ENCODE measurements at places on chromosomes 13 and 19. TPM values are rescaled to one million over a fixed set of nuclear protein-coding genes. Genes with fewer than 3 reads are reported as not detected.

- H3K27ac ChIP-seq, result no peak overlapping the region
- H3K4me3 ChIP-seq, result no peak overlapping the region
- H3K27me3 ChIP-seq, result no peaks in the 10 kb centered on the region
- no peaks in the 10 kb centered on the region for H3K4me1 ChIP-seq
- no peaks in the 10 kb centered on the region for H3K36me3 ChIP-seq
- no peak for DNase-seq
Observed at GRCh38 chr19:4566402-4567051, 7.0 kb upstream of the SEMA6B start.

DNA sequence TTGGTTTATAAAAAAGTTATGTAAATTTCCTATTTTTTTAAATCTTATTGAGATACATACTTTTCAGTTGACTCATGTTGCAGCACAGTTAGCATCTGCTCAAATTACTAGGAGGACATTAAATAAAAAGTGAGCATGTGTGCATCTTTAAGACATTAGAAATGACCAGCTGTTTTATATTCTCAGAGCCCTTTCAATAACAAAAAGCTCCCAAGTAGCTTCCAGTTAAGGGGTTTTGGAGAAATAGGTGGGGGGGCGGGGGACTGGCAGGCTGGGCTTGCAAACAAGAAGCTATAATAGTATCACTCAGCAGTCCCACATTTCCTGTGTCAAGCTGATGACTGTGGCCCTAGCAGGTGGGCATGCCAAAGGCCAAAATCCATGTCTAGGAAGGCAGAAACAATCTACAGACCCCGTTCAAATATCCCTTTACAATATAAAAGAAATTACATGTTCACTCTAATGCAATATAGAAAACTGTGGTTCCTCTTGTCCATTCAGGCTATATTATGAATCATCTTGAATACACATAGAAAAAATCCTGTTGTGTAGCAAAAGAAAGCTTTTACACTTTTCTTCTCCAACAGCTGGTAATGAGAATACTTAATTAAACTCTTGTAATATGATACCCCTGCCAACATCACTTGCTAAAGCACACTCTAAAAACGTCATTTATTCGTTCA, 1713.2 kb upstream of the SLC10A2 start:
- H3K4me1 ChIP-seq, result no peaks in the 10 kb centered on the region
- H3K4me3 ChIP-seq, result no peak overlapping the region
- no peaks in the 10 kb centered on the region for H3K36me3 ChIP-seq
- H3K27me3 ChIP-seq, result no peaks in the 10 kb centered on the region
- H3K27ac ChIP-seq, result no peak overlapping the region
- DNase-seq, result no peak

DNA sequence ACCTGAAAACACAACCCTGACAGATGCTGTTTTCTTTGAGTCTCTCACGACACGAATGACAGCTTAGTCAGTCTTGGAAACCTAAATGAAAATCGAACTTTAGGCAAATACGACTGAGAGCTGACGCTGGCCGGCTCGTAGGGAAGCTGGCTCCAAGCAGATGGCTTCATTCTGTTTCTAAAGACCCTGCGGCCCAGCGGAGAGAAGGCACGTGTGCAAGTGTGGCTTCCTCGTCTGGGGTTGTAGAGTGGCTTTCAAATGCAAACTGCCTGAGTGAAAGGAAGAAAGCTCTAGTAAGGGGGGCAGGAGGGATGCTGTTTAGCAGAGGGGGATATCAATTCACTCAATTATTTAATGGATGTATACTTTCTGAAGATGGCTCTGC, 26.1 kb upstream of the TIMM44 start:
- no peak overlapping the region for H3K27ac ChIP-seq
- no peaks in the 10 kb centered on the region for H3K36me3 ChIP-seq
- H3K27me3 ChIP-seq, result no peaks in the 10 kb centered on the region
- DNase-seq, result no peak

GRCh38 chr13:91302111-91302510, 45.4 kb upstream of the MIR17HG start:
- H3K4me1 ChIP-seq, result no peaks in the 10 kb centered on the region
- H3K36me3 ChIP-seq, result no peaks in the 10 kb centered on the region
- no peak overlapping the region for H3K4me3 ChIP-seq

DNA sequence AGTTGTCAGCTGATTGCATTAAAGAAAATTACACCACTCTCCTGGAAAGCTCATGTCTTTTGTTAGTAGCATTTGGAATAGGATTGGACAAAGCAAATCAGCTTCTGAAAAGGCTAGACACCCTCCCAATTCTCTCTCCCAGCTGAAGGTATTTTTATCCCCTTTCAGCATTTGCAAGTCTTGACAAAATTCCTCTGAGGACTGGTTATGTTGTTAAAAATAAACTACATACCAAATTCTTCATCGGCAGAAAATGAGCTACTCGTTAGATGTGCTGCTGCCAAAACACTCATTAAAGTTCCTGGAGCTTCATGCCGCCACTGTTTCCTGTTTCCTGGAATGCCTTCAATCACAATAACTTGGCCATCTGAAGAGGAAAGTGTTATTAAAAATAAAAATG, 37.1 kb downstream of the UTP14C start:
- H3K36me3 ChIP-seq, result no peaks in the 10 kb centered on the region
- DNase-seq, result no peak
- H3K4me1 ChIP-seq, result no peaks in the 10 kb centered on the region
- no peak overlapping the region for H3K4me3 ChIP-seq
- H3K27ac ChIP-seq, result no peak overlapping the region

- no peak overlapping the region for H3K4me3 ChIP-seq
- H3K36me3 ChIP-seq, result no peaks in the 10 kb centered on the region
- H3K27ac ChIP-seq, result no peak overlapping the region
Observed at GRCh38 chr13:40208517-40208916, 457.9 kb downstream of the FOXO1 start.

- H3K27ac ChIP-seq, result peak overlapping the region; percentile 86
- peak; percentile 35 for DNase-seq
- H3K27me3 ChIP-seq, result no peaks in the 10 kb centered on the region
- no peaks in the 10 kb centered on the region for H3K4me1 ChIP-seq
- H3K36me3 ChIP-seq, result no peaks in the 10 kb centered on the region
Observed at GRCh38 chr19:13207237-13207845, 57.1 kb downstream of the IER2 start.

- no peaks in the 10 kb centered on the region for H3K4me1 ChIP-seq
- H3K27ac ChIP-seq, result no peak overlapping the region
- no peak for DNase-seq
- no peak overlapping the region for H3K4me3 ChIP-seq
Observed at GRCh38 chr13:93755341-93755740, 528.7 kb downstream of the GPC6 start.

DNA sequence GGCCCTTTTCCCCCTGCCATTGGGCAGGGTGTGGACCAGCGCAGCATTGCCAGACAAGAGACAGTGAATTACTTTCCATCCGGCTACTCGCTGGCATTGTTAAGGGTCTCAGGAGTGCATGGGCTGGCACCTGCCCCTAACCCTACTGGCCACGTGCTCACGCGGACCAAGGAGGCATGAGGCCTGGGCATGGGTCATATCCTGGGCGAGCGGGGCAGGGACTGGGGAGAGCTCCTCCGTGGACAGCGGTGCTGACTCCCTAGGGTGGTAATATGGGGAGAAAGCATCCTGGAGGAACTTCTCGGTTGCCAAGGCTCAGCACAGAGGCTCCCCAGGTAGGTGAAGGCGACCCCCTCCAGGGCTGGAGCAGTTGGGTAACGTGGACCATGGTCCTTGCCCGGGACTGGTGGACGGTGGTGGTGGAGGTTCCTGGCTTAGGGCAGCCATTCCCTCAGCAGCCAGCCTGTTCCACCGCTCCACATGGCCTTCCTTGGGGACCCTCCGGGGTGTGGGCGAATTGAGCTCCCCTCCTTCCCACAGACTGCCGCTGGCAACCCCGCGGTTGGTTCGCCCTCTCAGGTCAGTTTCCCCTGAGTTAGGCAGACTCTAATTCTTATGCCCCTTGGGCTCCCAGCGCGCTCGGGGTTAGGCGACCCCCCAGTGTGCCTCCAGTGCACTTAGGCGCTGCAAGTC, 465.1 kb downstream of the SLITRK5 start:
- no peaks in the 10 kb centered on the region for H3K4me1 ChIP-seq
- H3K36me3 ChIP-seq, result no peaks in the 10 kb centered on the region
- DNase-seq, result no peak

- no peaks in the 10 kb centered on the region for H3K36me3 ChIP-seq
- H3K4me3 ChIP-seq, result no peak overlapping the region
- no peak for DNase-seq
- H3K27ac ChIP-seq, result no peak overlapping the region
- H3K4me1 ChIP-seq, result no peaks in the 10 kb centered on the region
Observed at GRCh38 chr13:84934911-84935310, 864.3 kb downstream of the SLITRK6 start.

Gene CGB3
- total RNA-seq, result not detected

Gene FSD1
- 3.1 TPM for total RNA-seq

Gene RAB20
- total RNA-seq, result 10.9 TPM

Gene SIGLEC14
- total RNA-seq, result 1.0 TPM

Gene JAK3
- 4.7 TPM for total RNA-seq
